ENCODE measurements at places on chromosomes 13 and 19.
A peak's percentile ranks its signal among the peaks of the same experiment; 100 is the strongest.

GRCh38 chr19:9792206-9793070, 23.9 kb upstream of the ZNF846 start:
- peak; percentile 85 for DNase-seq

DNA sequence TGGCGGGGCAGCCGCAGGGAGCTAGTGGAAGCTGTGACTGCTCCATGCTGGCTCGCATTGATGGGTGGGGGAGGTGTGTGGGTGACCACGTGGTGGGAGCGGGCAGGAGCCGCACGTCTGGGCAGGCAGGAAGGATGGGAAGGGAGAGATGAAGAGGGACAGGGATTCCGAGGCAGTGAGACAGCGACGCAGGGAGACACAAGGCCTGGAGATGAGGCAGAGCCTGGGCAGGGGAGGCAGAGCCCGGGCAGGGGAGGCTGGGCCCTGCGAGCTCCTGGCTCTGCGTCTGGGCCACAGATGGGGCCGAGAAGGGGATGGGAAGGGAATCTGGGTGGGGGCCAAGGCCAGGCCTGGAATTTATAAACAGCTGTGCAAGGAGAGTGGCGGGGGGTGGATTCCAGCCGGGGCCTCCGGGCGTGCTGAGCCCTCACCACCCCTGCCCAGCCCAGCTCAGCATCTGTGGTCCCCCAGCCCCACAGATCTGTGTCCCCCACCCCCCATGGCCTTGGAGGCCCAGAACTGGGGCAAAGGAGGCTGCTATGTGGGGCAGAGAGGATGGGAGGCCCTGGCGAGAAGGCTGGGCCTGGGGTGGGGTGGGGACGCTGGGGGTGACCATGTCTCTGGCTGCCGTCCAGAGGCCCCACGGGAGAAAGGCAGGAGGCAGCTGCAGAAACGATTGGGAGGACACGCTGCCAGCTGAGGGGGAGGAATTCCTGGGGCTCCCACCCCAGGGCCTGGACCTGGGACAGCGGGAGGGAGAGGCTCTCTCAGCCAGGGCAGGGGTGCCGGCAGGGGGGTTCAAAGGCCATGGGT, 6.0 kb downstream of the EHD2 start:
- no peak for DNase-seq

DNA sequence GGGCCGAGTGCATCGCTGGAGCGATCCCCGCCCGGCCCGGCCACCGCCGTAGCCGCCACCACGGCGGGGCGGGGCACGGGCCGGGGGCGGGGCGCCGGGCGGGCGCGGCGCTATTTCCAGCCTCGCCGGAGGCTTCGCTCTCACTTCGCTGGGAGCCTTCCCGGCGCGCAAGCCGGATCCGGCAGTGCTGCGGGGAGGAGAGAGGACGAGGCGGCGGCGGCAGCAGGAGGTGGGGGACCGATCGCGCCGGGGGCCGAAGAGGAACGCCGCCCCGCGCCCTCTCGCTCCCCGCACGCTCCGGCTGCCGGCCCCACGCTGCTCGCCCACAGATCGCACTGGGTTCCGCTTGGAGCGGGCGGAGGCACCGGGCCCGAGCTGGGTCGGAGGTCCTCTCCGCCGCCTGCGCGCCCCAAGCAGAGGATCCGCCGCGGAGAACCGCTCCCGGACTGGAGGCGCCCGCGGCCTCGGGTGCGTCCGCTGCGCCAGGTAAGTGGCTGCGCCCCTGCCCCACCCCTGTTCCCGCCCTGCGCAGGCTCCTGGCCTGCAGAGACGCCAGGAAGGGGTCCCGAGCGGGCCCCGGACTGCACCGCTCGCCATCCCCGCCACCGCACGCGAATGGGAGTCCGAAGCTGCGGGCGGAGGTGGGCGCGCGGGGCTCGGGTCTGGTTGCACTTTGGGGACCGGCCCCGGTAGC, at the start of gene CHST8:
CHST8 (plus strand) TSS at position 143 of the 694 bp plus-strand sequence. CDS start 67,309 bp downstream, outside the sequence.
- DNase-seq = peak; percentile 61

DNA sequence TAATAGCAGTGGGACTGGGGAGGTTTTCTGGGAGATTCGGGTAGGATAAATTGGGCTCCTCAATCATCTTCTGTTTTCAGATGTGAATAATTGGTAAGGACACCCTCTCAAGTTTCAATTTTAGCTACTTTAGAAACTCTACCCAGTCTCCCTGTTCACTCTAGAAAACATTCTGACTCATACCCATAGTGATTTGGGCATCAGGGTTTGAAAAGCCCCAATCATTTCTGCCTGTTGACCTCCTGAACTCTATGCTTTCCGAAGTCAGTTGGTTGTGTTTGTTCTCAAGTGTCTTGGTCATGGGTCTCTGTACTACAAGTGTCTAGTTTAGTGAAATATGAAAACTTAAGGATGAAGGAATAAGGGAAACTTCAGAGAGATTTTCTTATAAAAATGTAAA, 911.3 kb upstream of the GPC6 start:
- no peak for DNase-seq

GRCh38 chr19:51546650-51547396, 15.4 kb upstream of the SIGLEC6 start:
- DNase-seq = no peak

- DNase-seq = peak; percentile 89
These were observed 79.3 kb downstream of the KDM4B start for GRCh38 chr19:5048091-5048726.

DNA sequence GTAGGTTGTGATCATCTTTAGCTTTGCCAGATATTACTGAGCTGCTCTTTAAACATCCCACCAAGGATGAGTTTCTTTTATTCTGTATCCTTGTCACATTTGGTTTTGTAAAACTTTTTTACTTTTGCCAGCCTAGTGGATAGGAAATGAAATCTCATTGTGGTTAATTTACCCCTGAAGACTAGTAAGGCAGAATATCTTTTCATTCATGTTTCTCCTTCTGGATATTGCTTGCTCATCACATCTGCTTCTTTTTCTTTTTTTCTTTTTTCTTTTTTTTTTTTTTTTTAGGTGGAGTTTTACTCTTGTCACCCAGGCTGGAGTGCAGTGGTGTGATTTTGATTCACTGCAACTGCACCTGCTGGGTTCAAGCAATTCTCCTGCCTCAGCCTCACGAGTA, 31.3 kb downstream of the SIPA1L3 start:
- no peak for DNase-seq

GRCh38 chr13:89832827-89833226, 1514.7 kb upstream of the MIR17HG start:
- DNase-seq = no peak

- DNase-seq = no peak
These were observed 728.4 kb downstream of the SLITRK1 start for GRCh38 chr13:83153848-83154247.
